ENCODE measurements at places on chromosomes 2 and 18.
A peak's percentile ranks its signal among the peaks of the same experiment; 100 is the strongest.

DNA sequence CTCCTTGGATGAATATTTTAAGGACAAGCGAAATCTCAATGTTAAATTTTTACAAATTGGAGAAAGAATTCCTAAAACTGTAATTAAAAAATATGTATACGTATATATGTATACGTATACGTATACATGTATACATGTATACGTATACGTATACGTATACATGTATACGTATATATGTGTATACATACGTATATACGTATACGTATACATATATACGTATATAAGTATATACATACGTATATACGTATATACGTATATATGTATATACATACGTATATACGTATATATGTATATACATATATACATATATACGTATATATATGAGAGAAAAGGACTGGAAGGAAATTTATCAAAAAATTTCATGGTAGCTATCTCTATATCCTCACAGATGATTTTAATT lies 110.2 kb upstream of the ACKR3 start:
- no peak for DNase-seq

- peak; percentile 61 for DNase-seq
These were observed 193.4 kb downstream of the TDRD15 start for GRCh38 chr2:21317131-21317530.

GRCh38 chr18:8656232-8656631 lies 47.0 kb downstream of the RAB12 start:
- DNase-seq: no peak

DNA sequence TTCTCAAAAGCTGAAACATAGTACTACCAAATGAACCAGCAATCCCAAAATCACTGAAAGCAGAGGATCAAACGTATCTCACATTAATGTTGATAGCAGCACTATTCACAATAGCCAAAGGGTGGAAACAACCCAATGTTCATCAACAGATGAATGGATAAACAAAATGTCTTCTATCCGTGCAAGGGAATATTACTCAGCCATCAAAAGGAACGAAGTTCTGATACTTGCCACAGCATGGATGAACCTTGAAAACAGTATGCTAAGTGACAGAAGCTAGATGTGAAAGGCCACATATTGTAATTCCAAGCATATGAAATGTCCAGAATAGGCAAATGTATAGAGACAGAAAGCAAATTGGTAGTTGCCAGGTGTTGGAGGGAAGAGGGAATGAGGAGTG lies 57.0 kb upstream of the CHMP1B start:
- DNase-seq: no peak

GRCh38 chr2:72983500-72984161 lies 66.3 kb downstream of the EMX1 start:
- peak; percentile 50 for DNase-seq

DNA sequence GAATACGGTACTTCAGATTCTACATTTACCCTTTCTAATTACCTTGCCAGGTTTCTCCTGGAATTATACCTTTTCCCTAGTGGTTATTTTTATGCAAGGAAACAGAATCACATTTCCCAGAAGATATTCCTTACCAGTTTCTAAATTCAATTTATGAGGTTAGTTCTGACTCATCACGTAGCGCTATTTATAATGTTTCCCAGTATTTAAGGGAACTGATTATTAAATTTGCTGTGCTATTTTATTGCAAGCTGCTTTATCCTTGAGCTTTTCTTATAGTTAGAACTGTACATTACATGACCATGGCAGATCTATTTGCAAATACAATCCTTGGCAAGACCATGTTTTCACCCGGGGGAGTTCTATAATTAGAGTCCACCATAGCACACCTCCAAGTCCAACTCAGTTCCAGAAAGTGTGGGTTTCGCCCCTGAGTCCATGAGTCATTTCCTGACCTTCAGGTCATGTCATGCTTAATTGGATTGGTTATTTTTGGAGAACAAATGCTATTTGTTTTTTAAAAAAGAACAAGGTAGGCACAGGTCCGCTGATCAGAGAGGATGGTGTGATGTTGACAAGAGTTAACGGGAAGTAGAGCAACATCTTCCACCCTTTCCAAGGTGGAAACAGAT lies 126.6 kb downstream of the ZNF532 start:
- DNase-seq: no peak

DNA sequence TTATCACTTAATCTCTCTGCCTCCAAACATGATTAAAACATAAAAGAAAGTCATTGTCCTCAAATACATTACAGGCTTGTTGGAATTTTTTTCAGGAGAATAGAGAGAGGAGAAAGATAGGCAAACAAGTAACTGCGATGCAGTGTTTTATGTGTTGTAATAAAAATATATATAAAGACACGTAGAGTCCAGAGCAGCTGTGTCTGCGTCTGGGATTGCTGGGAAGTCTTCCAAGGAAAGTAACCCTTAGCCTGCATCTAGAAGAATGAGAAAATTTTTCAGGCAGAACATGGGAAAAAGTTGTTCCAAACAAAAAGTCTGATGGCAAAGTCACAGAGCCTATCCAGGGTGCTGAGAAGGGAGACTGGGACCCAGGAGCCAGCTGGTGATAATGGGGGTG lies 91.8 kb upstream of the ST6GAL2 start:
- no peak for DNase-seq

DNA sequence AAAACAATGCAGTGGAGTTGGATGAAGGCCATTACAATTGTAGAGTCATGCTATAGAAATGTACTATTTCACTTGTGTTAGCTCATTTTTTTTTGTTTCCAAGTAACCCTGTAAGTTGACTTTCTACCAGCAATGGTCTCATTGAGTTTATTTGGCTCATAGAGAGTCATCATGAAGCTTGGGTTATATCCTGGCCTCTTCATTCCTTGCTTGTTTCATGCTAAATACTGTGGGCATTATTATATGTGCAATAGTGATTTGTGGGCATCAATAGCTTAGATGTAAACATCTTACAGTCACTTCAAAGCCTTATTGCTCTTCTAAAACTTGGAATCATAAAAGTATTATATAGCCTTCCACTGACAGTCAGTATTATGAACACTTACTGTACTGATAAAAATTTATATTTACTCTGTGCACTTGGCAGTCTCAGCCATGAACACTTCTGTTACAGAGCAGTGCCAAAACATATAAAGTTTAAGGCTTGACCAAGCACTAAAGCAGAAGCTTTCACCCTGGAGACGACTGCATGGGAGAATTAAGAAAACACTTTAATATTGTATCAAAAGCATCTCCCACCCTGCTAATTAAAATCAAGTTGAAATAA lies 751.2 kb downstream of the SATB2 start:
- DNase-seq: no peak

DNA sequence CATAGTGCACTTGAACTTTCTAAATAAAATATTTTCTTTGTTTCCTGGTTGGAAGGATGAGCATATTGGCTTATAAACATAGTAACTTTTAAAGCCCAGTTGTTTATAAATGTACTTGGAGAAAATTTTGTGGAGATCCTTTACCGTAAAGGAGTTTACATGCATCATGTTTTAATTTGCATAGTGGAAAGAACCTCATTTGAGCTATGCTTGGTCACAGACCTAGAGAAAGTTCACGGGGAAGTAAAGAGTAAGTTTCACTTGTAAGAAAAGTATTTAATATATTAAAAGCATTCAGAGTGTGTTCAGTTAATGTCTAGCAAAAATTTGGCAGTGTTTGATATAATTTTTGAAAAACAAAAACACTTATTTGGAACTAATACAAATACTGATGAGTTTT lies 45.3 kb downstream of the PIKFYVE start:
- no peak for DNase-seq

DNA sequence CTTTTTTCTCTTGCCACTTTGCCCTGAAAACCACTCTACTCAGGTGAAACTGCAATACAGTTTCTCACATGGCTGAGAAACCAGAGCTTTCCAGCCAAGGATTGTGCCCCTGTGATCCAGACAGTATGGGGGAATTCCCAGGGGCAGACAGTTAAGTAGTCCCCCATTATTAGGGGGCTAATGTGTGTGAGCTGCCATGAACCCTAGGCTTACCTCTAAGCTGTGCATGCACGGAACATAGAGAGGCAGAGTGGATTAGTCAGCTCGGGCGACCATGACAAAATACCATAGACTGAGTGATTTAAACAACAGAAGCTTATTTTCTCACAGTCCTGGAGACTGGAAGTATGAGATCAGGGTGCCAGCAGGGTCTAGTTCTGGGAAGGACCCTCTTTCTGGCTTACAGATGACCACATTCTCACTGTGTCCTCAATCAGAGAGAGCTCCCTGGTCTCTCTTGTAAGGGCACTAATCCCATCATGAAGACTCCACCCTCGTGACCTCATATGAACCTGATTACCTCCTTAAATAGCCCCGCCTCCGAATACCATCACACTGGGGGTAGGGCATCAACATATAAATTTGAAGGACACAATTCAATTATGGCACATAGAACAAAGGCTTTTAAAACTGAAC lies 215.1 kb downstream of the EIPR1 start:
- DNase-seq: no peak

DNA sequence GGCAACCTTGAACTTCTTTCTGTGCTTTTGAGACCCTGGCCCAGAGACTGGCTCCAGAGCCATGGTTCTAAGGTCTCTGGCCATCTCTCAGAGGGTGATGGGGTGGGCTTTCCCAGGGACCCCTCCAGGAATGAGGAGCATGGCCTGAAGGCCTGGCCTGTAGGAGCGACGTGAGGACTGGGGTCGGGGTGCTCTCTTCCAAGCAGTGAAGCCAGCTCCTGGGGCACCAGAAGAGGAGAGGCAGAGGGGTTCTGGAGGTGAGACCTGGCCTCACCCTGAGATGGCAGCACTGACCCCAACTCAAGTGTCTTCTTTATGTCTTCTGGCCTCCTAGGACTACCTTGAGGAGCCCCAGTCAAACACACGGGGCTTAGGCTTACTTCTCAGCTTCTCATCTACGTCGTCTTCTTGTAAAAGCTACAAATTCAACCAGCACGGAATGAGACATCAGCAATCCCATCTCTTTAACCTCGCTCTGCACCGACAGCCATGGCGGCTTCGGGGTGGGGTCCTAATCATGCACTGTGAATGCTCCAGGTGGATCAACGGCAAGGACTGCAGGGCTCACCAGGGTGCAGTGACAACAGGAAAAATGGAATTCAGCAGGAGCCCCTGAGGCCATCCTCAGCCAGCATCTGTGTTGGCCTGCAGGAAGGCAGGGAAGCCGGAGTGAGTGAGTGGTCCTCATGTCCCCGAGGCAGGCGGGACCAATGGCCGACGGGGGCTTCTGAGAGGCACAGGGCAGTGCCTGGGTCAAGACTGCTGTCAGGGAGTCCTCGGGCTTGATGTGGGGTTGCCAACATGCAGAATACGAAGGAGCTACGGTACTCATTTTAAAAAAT lies 214.1 kb downstream of the HDAC4 start:
- DNase-seq: no peak

- no peak for DNase-seq
These were observed 106.3 kb downstream of the EPHA4 start for GRCh38 chr2:221465776-221466175.

DNA sequence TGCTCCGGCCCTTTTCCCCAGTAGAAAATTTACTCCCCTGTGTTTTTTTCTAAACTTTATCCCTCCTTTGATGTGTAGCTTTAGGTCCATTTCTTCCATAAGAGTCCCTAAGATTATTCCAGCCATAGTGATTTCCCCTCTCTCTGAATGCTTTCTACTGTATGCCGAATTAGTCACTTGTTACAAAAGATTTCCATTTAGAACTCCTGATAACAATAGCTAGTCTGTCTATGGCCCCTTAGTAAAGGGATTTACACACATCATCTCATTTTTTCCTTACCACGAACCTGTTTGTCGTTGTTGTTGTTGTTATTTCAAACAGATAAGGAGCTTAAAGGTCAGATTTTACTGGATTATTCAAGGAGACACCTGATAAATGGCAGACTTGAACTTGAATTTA lies 256.1 kb downstream of the PAX3 start:
- DNase-seq: no peak

GRCh38 chr2:207734636-207735512 lies 23.4 kb downstream of the CCNYL1 start:
- no peak for DNase-seq

- no peak for DNase-seq
These were observed 428.9 kb downstream of the MBD2 start for GRCh38 chr18:53795610-53796009.

DNA sequence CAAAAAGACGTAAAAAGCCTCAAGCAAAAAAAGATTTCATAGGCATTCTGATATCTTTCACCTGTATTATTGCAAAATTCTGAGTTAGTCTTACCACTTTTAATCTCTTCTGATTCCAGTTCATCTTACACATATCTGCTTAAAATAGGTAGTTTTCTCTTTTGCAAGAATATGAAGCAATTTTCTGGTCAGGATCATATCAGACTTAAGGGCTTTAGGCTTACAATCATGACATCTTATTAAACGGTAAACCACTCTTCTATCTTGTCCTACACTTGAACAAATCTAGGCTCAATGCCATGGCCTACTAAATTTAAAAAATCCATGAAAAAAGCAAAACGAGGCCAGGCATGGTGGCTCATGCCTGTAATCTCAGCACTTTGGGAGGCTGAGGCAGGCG lies 50.1 kb upstream of the GAREM1 start:
- DNase-seq: no peak

GRCh38 chr2:49004036-49004626 lies 150.2 kb downstream of the FSHR start:
- no peak for DNase-seq

DNA sequence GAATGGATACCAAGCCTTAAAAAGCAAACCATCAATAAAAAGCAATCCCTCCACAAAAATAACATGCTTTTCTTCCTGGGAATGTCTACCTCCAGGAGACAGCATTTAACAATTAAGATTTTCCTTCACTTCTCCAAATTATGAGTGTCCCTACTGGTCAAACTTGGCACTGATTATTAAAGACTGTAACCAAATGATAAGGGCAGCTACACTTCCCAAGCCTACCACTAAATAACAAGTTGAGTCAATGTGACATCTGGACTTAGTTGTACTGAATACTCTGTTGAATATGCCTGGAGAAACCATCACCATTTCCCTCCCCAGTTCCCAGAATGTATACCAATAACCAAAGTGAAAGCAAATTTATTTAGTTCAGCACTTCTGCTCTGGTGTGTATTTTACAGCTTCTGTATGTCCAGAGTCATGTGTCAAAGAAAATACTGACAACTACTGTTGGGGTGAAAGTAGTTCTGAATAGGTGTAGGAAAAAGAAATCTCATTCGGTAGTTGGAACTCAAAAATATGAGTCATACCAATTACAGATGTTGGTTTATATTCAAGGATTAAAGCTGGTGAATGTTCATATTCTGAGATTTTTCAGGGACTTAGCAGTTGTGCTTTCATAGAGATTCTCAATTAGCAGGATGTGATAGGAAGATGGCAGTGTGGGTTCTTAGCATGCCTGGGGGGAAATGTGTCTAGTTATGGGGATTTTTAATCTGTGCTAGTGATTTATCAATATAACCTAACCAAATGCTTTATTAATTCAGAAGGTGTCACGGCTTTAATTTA lies 1291.6 kb upstream of the GYPC start:
- no peak for DNase-seq

DNA sequence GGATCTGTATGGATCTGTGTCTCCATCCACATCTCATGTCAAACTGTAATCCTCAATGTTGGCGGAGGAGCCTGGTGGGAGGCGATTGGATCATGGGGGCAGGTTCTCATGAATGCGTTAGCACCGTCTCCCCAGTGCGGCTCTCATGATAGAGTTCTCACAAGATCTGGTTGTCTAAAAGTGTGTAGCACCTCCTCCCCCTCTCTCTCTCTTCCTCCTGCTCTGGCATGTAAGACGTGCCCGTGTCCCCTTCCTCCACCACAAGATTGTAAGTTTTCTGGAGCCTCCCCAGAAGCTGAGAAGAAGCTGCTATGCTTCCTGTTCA lies 55.0 kb upstream of the ROCK2 start:
- DNase-seq: no peak

- no peak for DNase-seq
These were observed 42.2 kb downstream of the MERTK start for GRCh38 chr2:111940333-111941196.

GRCh38 chr2:113078350-113078839 lies 10.6 kb downstream of the IL1F10 start:
- no peak for DNase-seq

All from NCI-H748 treated with DMSO at 0.1 percent for 48 hours (cell line).